ENCODE measurements at places on chromosomes 5 and 9.

- DNase-seq, result no peak
Observed at GRCh38 chr9:86604741-86605140, 250.5 kb upstream of the TUT7 start.

DNA sequence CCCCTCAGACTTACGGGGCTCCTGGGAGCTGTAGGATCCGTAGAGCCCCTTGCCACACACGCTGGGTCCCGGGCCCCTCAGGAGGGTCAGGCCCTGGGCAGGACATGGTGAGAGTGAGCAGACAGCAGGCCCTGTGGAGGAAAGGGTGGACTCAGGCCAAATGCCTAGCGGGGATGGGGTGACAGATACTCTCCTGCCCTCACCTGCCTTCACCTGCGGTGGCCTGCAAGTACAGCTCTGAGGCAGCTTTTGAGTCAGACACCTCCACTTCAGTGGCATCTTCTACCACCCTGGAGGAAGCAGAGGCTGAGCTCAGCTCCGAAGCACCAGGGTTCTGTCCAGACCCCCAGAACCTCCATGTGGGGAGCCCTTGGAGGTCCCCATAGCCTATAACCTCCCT, 26.2 kb downstream of the SLC35A4 start:
- DNase-seq, result no peak

DNA sequence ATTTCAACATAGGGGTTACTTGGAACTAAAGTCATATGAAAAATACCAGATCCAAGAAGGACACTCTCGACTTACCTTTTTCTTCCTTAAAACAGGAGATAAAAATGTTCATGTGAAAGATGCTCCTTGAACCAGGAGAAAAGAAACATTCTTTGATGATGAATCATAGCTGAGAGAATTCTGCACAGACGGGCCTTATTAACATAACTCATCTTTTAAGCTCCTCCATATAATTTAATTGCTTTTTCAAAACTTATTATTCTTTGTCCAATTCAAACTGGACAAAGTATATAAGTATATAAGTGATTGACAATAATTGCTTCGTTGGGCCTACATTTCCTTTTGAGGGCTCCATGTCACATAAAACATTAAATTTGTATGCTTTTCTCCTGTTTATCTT, 945.2 kb upstream of the C9orf72 start:
- DNase-seq, result no peak

- no peak for DNase-seq
Observed at GRCh38 chr5:29218138-29218537, 1975.3 kb upstream of the CDH6 start.

GRCh38 chr5:41876678-41877077, 6.5 kb upstream of the OXCT1 start:
- no peak for DNase-seq

DNA sequence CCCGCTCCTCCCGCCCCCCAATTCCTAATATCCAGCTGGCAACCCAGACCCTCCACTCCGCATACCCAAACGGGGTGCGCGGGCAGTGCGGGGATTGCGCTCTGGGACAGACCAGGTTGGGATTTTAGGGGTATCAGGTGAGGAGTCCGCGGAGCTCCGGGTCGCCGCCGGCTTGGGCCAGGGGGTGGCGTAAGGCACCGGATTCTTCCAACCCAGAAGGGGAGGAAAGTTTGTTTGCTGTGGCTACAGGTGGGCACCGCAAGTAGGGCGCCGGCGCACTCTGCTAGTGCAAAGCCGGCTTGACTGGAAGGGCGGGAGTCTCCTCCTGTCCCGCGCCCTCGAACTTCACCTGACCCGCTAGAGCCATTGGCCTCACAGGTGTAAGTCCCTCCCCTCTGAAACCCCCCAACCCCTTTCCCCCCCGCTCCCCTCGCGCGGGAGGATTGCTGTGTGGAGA, 709 bp downstream of the IQGAP2 start:
- no peak for DNase-seq

DNA sequence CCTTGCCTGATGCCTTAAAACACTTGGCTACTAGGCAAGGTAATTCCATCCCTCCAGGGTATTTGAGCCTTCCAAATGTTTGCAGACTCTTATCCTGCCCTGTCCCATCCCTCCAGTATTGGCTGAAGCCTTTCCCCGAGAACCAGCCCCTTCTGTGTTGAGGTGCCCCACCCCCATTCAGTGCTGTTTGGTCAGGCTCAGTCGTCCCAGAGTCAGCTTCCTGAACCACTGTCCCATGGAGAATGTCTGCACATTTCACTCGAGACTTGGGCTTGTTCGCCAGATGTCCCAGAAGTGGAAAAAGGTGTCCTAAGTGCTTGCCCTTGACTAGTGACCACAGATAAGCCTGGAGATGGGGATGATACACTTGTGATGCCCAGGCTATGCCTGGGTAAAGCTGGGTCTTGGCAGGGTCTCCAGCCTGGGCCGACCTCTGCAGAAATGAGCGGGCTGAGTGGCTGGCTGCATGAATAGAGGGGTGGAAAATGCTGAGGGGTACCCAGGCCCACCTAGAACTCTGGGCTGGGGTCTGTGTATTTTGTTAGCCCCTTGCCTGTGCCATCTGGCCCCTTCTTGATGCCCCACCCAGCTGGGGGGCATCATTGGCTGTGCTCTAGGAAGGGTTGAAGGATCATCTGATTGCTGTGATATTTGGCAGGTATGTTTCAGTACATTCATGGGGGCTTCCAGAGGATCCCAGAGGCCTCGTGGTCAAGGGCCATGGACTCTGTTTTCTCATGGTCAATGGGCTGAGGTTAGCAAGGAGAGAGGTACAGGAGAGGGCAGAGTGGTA, 178.4 kb downstream of the MACROH2A1 start:
- no peak for DNase-seq

GRCh38 chr5:63127054-63127453, 548.4 kb downstream of the LRRC70 start:
- DNase-seq, result no peak
